NCI-H1092 treated with DMSO at 0.1 percent for 48 hours (cell line): ENCODE measurements at places on chromosomes 11 and 22.

GRCh38 chr11:56916587-56916986, 72.1 kb upstream of the OR5AK2 start:
- DNase-seq: no peak

- DNase-seq: no peak
Observed at GRCh38 chr11:7088921-7089320, at the start of gene RBMXL2. RBMXL2 (plus strand) TSS chr11:7088998; CDS start chr11:7089121, 123 bp downstream.

DNA sequence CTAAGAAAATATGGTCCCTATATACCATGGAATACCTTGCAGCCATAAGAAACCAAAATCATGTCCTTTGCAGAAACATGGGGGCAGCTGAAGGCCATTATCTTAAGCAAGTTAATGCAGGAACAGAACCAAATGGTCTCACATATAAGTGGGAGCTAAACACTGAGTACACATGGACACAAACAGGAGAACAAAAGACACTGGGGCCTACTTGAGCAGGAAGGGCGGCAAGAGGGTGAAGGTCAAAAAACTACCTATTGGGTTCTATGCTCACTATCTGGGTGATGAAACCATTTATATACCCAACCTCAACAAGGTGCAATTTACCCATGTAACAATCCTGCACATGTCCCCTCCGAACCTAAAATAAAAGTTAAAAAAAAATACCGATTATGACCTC, 22.5 kb downstream of the GAS2 start:
- DNase-seq: peak; percentile 33

DNA sequence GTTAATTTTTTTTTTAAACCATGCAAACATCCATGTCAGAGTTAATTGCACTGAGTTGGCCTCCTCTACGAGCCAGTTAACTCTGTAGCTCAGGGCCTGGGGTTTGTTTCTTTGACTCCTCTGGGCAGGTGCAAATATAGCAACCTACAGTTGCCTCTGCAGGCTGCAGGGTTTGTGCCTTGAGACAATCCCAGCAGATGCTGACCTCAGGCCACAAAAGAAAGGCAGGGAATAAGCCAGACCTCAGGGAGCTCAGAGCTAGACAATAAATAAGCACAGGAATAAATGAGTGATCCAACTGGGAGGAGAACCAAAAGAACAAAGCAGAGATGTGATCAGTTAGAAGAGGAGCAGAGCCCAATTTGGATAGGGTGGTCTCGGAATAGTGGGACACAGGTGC, 390.8 kb downstream of the SHANK2 start:
- DNase-seq: peak; percentile 30

GRCh38 chr11:3817181-3817800, 8.9 kb downstream of the PGAP2 start:
- no peak for DNase-seq

GRCh38 chr11:15936011-15936410, 420.3 kb downstream of the SOX6 start:
- DNase-seq: no peak

DNA sequence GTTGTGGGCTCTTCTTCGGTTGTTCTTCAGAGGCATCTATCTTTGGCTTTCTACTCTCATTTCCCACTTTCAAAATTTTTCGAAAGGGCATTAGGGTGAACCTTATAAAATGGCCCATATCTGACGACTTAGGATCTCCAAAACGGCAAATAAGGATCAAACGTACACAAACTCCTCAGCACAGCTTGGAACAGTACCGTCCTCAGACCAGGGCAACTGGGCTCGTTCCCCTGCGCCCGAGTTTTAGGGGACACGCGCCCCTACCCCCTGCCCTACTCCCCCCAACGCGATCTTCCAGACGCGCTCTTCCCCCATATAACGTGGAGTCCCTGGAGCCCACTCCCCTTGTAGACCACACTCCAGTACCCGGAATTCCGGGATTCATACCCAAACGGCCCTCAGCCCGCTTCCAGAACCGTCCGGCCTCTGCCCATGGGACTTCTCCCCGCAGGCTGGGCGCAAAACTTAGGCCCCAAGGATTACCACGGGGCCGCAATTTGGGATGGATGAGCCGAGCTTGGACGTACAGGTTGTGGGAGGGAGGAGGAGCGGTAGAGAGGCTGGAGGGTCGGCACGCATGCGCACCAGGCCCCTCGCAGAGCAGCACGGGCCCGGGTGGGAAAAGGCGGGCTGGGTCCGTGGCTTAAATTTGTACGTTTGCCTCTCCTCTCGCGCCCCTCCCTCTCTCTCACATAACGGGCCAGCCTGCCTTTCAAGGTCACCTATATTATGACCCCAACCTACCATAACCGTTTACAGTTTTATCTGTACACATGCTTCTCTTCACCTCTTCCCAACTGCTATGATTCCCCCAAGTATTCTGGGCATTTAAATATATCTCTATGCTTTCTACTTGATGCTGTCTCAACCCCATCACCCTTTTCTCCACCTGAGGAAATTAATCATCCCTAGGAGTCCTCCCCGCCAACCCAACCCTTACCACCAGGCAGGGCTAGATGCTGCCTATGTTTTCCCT, 3.4 kb downstream of the CCDC89 start:
- DNase-seq: peak; percentile 90

DNA sequence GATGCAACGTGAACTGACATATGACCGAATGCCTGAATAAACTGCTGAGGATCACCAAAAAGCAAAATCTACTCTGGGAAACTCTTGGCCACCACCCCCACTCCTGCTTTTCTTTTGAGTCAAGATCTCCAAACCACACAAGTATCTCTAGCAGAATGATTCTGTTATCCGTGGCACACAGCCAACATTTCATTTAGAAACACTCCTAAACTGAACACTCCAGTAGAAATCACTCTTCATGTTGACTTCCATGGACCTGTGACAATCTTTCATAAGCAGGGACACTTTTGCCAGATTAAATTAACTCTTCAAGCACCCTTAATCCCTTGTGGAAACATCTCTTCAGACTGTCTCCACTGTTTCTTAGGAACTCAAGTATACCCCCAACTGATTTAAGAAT, 44.4 kb downstream of the VSIG10L2 start:
- DNase-seq: peak; percentile 27

GRCh38 chr11:132111838-132112237, 741.4 kb downstream of the NTM start:
- DNase-seq: no peak

DNA sequence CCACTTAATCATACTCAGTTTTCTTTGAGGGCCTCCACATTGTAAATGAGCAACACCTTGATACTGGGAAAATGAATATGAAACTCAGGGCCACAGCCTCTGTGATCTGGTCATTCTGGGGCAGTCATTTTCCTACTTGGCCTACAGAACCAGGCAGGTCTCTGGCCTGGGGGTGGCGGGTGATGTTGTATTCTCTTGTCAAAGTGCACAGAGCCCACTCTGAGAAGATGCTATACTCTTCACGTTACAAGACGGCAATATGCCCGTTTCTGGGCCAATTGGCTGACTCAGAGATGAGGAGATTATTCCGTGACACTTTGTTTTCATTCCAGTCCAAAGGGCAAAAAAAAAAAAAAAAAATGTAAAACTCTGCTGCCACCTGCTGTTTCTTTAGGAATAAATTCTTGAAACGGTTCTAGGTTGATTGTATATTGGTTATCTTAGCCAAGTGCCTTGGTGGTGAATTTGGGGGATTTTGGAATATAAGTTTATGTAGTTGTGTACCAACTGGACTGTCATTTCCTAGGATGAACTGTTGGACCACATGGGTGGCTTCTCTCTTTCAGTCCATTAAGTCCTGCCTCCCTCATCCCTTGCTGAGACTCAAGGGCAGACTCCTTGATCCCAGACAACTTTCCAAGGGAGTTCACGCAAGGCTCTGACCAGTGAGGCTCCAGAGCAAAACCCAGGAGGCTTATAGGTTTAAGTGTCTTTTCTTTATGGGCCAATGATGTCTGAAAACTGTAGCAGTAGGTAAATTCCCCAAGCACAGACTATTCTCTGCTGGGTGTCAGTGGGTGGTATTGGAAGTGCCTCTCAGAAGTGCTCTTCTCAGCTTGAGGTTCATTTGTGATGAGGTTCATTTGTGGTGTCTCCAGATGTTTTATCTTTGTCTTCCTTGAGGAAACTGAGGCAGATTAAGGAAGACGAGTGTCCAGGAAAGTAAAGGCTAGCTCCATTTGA, 18.2 kb downstream of the ADM start:
- peak; percentile 61 for DNase-seq

DNA sequence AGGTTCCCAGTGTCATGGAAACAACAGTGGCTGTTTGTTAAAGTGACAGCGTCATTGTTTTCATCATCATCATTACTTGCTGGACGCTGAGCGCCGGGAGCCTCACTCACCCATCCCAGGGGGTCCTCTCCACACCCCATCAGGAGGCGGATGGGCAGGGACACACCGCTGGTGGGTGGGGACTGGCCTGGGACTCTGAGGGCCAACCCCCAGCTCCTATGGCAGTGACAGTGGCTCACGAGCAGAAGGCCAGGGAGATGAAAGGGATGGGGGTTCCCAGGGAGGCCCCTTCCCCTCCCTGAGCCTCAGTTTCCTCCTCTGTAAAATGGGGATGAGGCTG, 76.6 kb upstream of the PRR5 start:
- DNase-seq: no peak

- no peak for DNase-seq
Observed at GRCh38 chr11:110856996-110857812, 145.0 kb upstream of the ARHGAP20 start.

GRCh38 chr11:46917762-46918082, 628 bp downstream of the LRP4 start:
- no peak for DNase-seq

- DNase-seq: no peak
Observed at GRCh38 chr11:110766316-110766715, 54.1 kb upstream of the ARHGAP20 start.

DNA sequence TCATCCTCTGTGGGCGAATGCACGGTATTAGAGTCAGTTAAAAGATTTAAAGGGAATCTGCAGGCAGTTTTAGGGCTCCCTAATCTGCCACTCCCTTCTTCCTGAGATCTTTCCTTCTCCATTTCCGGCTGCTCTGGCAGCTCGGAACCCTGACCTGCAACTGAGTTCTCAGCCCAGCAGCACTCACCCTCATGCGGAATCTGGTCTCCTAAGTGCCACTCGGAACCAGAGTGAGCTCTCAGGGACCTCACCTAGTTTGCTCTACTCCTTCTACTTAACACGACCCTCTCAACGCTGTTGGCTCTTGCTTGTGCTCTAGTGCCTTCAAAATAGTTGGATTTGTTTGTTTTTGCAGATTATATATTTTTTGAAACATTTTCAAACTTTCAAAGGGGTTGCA, 19.3 kb upstream of the IL10RA start:
- no peak for DNase-seq

DNA sequence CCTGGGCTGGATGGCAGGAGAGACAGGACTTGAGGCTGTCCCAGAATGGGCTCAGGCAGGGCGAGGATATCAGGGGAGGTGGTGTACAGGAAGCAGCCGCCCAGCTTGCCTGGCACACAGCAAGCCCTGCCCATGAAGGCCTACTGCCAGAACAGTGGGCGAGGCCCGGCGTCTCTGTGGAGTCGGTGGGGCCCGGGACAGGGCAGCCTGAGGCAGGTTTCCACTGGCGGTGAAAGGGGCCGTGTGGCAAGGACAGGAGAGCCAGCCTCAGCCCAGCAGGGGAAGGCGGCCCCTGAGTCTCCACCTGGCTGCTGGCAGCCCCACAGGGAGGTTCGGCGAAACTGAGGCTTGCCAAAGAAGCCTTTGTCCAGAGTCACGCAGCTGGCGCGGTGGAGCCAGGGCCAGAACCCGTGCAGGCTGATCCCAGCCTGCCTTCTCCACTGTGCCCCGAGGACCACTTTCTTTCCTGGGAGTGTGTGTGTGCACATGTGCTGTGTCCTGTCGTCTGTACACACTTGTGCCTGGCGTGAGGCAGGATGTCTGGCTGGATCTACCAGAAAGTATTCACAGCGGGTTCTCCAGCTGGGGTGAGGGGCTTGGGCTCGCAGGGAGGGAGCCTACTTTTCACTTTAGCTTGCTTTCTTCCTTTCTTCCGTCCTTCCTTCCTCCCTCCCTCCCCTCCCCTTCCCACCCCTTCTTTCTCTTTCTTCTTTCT, 1.2 kb downstream of the TSPO start:
- no peak for DNase-seq

DNA sequence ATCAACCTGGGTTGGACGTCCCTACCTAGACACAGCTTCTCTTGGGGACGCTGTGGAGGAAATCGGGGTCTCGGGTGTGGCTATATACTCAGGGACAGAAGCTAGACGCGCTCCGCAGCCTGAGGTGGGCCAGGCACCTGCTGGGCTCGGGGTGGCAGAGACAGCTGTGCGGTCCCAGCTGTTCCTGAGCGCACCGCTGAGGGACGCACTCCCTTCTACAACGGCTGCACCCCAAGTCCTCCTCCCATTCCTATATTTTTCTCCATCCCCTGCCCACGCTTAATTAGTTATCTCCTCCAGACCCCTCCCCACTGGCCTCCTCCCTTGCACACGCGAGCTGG, 188 bp upstream of the MTNR1B start:
- DNase-seq: peak; percentile 65

- no peak for DNase-seq
Observed at GRCh38 chr11:68813773-68814172, 27.9 kb downstream of the CPT1A start.

DNA sequence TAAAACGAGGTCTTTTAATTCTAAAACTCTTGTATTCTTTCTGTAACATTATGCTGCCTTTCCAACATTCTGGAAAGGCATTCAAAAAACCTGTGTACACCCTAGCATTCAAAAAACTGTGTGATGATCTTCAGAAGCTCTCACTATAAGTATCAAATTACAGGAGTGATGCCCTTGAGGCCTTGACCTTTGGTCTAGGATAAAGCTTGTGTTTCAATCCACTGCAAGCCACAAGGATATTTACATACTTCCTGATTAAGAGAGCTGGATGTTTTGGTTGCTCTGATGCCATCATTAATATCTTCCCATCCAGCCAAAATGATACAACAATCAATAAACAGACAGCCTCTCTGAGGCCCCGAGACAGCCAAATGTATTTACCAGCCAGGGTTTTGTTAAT, 11.9 kb downstream of the CLPB start:
- DNase-seq: no peak

DNA sequence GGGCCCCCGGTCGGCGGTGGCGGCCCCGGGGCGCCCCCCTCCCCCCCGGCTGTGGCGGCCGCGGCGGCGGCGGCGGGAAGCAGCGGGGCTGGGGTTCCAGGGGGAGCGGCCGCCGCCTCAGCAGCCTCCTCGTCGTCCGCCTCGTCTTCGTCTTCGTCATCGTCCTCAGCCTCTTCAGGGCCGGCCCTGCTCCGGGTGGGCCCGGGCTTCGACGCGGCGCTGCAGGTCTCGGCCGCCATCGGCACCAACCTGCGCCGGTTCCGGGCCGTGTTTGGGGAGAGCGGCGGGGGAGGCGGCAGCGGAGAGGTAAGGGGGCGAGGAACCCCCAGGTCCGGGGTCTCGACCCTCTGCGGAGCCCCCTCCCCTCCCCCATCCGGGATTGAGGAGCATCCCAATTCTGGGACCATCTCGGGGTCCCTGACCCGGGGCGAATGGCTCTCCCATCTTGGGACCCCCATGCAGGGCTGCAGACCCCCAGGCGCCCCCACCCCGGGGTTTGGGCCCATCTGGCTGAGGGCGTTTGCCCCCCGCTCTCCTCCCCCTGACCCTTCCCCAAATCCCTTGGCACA, 431 bp downstream of the KMT2A start:
- no peak for DNase-seq

DNA sequence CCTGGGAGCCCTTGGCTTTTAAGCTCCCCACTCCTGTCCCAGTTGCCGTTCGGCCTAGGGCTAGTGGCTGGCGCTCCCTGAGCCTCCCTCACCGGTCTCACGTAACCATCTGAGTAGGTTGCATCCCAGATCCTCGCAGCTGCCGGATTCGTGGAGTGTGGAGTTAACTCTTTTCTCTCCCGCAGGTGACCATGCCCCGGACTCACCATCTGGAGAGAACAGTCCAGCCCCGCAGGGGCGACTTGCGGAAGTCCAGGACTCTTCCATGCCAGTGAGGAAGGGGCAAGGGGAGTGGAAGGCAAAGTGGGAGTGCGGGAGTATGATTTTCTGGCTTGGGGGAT, 902 bp downstream of the MUS81 start:
- no peak for DNase-seq
